NCI-H2029 (cell line): ENCODE measurements at places on chromosomes 11 and 22.

DNA sequence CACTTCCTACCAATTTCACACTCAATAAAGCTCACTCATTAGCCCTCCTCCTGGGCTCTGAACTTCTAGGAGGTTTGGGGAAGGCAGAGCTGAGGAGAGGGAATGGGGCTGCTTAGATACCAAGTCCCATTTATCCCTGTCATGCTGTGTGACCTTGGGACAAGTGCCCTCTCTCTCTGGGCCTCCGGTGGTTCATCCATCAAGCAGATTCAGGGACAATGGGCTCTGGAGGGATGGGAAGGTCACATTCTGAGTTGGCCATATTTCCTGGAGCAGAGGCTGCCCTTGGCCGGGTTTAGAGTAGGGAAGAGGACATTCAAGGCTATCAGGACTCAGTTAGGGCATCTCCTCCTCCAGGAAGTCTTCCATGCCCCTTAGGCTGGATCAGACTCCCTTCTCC, 66.7 kb downstream of the PDE2A start:
- DNase-seq, result no peak

DNA sequence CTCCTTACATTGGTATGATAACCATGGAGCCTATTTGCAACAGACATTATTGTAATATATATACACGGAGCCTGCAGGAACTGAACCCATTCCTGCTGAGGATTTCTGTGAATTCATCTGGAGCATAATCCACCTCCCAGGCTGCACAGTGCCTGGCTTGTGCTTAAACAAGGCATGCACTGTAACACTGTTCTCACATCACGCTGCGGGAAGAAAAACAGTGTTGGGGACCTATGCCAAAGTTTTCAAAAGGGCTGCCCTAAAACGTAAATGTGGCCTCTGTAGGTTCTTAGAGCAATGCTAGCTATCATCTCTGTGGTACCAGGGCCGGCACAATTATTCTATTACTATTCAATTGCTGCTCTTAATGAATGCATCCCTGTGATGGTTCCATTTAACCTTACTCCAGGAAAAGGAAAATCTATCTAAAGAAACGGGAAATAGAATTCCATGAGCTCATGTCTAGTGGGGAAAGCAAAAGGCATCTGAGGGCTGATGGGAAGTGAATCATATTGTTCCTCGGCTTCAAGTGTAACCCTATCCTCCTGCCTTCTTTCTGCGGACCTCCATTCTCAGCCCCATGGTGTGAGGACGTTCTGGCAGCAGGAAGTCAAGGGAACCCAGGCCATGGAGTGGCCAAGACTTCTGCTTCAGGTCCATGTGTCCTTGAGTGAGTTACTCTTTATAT, 525.5 kb downstream of the SOX6 start:
- no peak for DNase-seq

DNA sequence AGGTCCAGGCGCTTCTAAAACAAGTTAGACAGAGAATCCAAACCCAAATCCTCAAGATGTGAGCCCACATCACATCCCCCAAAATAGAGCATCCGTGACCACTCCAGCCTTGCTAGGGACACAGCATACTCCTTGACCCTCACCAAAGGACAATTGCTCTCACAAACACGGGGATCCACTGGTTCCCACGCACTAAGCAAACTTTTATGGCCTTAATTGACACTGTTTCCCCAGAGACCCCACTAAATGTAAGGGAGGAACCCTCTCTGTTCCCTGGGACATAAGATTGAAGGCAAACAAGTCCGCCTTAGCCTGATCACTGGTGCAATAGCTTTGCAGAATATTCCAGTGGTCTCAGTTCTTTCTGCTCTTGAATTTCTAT, 20.1 kb downstream of the ZNF74 start:
- no peak for DNase-seq

GRCh38 chr11:86021377-86021776, 47.5 kb downstream of the PICALM start:
- DNase-seq, result no peak

- no peak for DNase-seq
These were observed 72.5 kb upstream of the MYO18B start for GRCh38 chr22:25669253-25670069.

GRCh38 chr11:70806461-70807194, 408.3 kb downstream of the CTTN start:
- no peak for DNase-seq

- no peak for DNase-seq
These were observed 13.9 kb upstream of the PAK1 start for GRCh38 chr11:77487790-77488189.

GRCh38 chr22:39123751-39124581, 26.9 kb downstream of the APOBEC3H start:
- no peak for DNase-seq

- DNase-seq, result no peak
These were observed 73.0 kb upstream of the PHF21B start for GRCh38 chr22:45082795-45083194.

DNA sequence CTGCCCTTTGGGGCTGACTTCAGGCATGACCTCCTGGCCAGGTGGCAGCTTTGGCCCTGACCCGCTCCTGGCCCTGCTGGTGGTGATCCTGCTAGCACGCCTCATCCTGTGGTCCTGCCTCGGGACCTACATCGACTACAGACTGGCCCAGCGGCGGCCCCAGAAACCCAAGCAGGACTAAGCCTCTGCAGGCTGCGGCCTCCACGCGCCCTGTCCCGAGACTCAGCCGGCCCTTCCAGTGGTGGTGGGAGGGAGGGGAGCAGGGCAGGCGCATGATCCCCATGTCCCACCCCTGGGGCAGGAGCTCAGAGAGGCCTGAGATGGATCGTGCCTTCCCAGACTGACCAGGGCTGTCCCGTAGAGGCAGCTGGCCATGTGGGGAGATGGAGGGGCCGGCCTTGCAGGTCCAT, 2.1 kb downstream of the SMIM38 start:
- DNase-seq, result no peak

DNA sequence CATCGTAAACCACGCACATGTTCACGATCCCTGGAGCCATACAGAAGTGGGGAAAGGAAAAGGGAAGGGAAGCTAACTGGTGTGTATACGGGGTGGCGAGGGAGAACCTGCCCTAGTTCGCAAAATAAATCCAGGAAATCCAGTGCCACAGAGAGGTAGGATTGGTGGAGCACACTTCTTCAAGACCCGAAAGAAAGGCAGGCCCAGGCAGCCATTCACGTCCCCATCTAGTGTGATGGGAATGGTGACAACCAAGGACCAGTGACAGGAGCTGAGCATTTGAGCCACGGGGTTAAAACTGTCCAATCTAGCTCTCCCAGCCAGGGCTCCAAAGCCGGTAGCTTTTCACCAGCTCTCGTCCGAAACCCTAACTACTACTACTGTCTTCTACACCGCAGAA, 53.7 kb downstream of the IGSF9B start:
- DNase-seq, result no peak

DNA sequence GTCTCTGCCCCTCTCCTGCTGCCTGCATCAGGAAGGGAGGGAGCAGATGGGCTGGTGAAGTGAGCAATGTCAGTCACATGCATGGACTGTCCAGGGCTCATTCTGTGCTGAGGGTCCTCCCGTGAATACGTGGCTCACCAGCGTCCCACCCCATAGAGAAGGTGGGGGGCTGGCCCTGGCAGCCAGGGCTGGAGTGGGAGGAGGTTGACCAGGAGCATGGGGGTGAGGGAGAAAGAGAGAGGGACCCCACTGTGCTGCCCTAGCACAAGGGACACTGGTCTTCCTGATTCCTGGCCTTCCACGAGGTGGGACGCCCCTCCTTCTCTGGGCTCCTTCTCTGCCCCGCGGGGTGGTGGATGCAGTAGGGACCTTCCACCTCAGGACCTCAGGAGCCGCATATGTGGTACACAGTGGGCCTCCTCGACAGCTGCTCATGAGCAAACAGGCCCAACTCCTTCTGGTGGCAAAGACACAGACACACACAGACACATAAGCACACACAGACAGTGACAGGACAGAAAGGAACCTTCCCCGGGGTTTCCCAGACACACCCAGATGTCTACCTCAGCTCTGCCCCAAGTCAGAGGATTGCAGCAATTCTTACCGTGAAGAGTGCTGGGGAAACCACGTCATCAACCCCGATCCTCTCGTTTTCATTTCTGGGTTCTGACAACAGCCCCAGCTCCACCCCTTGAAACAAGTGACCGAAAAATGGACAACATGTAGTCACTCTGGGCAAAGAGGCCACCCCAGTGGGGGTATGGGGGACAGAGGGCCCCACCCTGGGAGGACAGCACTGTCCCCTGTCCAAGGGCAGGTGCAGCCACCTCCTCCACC, 3.6 kb upstream of the APOBEC3A start:
- DNase-seq, result no peak

GRCh38 chr11:6387811-6388599, 2.3 kb upstream of the SMPD1 start:
- no peak for DNase-seq

GRCh38 chr22:49203859-49204598, 623.6 kb downstream of the BRD1 start:
- DNase-seq, result no peak

DNA sequence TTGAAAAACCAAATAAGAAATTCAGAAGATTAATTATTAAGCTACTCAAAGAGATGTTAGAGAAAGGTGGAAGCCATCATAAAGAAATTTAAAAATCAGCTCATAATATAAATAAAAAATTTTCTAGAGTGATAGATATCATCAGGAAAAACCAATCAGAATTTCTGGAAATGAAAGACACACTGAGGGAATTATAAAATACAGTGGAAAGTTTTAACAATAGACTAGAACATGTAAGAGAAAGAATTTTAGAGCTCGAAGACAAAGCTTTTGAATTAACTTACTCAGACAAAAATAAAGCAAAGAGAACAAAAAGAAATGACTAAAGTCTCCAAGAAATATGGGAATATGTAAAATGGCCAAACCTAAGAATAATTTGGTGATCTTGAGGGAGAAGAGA, 1926.9 kb upstream of the RAG2 start:
- no peak for DNase-seq

DNA sequence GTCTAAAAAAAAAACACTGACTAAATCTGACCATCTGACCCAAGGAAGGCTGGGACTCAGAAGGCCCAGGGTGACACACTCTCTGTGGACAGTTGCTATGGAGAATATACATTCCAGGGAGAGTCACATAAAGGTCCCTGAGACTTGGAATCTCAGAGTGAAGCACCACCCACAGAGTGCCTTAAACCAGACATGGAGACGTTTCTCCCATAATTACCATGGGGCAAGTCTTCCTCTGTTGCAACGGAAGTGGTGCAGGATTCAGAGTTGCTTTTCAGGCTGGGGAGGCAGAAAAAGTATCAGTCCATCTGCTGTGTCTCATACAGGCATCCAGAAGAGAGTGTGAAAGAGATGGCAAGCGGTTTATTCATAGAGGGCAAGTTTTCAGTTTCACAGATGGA, 58.7 kb upstream of the SLN start:
- DNase-seq, result no peak

GRCh38 chr11:128921793-128922192, 20.9 kb downstream of the TP53AIP1 start:
- no peak for DNase-seq

DNA sequence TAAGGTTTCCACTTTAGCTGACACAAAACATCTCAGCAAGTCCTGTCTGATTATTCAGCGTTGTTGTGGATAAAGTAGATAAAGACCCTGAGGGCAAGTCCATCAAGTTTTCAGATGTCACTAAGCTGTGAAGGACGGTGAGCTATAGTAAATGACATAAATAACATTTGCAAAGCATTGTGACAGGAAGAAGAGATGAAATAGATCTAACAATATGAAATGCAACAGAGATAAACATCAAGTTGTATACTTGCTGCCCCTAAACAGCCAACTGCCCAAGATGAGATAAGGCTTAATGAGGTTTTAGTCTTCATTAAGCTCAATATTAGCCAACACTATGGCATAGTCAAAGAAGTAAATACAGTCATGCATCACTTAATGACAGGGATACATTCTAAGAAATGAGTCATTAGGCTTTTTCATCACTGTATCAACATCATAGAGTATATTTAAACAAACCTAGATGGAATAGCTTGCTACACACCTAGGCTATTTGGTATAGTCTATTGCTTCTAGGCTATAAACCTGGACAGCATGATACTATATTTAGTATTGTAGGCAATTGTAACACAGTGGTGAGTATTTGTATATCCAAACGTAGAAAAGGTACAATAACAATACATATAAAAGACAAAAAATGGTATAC, 625.1 kb upstream of the ANO5 start:
- no peak for DNase-seq

GRCh38 chr22:31933816-31934482, 10.4 kb upstream of the YWHAH start:
- DNase-seq, result no peak

- DNase-seq, result no peak
These were observed 67.2 kb upstream of the ALX4 start for GRCh38 chr11:44377121-44377520.

DNA sequence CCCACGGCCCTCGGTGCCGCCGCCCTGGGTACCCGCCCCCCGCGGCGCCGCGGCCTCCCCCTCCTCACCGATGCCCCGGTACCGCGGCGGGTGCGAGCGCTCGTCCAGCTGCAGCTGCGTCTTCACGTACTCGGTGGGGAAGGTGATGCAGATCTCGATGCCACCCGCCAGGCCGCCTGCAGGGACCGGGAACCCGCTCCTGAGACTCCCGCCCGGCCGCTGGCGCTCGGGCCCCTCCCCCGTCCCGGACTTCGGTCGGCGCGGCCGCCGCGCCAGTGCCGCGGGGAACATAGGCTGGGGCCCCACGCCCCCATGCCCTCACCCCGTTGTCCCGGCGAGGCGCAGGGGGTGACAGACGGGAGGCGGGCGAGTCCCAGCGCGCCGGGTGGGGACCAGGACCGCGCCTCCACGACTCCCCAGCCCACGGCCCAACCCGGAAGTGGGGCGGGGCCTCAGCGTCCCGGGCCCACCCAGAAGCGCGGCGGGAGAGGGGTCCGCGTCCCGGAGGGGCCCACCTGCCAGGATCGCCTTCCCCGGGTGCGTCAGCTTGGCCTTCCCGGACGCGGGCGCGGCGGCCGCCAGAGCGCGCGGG, 375 bp downstream of the SLC25A1 start:
- DNase-seq, result no peak
